ENCODE measurements at places on chromosomes 4 and X.
A peak's percentile ranks its signal among the peaks of the same experiment; 100 is the strongest.

- no peak for DNase-seq
Measured at GRCh38 chr4:10118048-10119004, 1.7 kb upstream of the WDR1 start.

DNA sequence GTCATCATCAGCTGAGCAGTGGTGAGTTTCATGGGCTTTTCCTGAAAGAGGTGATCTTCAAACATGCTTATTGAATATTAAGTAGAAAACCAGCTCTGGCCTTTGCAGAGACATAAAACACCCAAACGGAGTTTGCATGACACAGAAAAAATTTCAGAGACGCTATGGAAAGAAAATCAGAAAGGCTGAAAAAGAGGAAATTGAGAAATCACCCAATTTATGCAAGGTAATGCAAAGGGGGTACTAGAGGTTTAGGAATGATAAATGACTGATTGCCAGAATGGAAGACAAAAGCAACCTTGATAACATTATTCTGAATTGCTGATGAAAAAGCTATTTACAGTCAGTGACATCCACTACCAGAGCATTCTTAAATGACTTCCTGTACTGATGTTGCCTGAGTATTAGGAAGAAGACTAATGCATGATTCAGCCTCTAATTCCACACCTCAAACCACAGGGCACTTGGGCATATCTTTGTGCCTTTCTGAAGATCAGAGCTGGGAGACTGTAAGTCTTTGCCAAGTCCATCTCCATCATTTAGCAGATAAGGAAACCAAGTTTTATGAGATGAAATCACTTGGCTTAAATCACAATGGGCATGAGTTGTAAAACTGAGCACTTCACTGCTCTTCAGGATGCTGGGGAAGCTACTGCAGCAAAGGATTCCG, 565.7 kb downstream of the PPARGC1A start:
- peak; percentile 55 for DNase-seq

- DNase-seq = peak; percentile 46
Measured at GRCh38 chr4:8472689-8473197, 32.2 kb downstream of the TRMT44 start.

- DNase-seq = no peak
Measured at GRCh38 chr4:163164110-163164509, 2.6 kb downstream of the NAF1 start.

- DNase-seq = no peak
Measured at GRCh38 chrX:27548624-27549023, 41.5 kb upstream of the DCAF8L2 start.

DNA sequence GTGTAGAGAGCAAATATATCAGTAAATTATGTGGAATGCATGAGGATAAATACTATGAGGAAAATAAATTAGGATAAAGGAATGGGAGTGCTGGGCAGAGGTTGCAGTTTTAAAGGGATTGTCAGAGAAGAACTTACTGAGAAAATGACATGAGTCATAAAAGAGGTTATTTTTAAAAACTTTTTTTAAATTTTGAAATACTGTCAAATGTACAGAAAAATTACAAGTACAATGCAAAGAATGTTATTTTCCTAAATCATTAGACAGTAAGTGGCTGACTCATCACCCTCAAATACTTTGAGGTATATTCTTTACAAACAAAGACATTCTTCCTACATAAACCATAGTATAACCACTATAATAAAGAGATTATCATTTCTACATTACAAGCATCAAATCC, 29.8 kb upstream of the H2AZ1 start:
- DNase-seq = peak; percentile 5

DNA sequence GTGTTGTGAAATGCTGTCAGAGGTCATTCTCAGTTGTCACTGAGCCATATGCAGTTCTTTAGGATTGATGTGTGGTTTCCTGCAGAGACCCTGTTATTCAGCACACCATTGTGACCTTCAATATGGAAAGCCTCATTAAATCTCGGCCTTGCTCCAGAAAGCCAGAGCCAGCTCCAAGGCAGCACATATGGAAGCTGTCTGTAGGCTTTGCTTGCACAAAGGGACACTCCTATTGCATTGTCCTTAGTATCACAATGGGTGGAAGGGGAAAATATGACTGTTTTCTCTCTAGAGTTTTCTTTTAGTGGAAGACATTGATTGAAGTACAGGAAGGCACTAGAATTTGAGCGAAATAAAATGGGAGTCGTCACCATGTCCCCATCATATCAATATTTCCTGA, 179.0 kb downstream of the CEP135 start:
- DNase-seq = no peak

- DNase-seq = no peak
Measured at GRCh38 chr4:78179196-78179595, 122.1 kb downstream of the FRAS1 start.

DNA sequence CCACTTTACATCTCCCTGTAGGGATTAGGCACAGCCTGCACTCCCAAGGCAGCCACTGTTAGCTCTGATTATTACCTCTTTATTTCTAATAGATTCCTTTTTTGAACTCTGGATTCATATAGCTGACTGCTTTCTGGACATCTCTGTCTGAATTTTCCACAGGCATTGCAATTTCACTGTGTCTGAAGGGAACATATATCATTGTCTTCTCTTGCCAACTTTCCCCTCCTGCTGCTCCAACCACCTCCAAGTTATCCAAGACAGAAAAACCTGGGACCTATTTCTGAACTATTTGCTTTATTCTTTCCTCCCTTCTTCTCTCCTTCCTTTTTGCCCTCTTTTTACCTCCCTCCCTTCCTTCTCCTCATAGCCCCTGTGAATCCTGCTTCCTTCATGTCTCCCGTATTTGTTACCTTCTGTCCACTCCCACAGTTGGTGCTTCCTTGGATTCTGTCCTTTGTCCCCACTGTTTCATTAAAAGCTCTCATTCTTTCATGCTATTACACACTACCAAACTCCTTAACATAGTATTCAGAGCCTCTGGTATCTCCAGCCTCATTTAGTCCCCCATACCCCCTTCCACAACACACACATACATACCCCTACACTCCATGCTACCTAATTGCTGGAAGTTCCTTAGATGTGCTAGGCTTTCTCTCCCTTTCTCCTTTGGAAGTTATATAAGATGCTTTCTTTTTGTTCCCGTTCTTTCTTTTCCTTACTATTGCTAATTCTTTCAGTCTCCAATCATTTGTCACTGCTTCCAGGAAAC, 34.7 kb downstream of the FGF2 start:
- no peak for DNase-seq

DNA sequence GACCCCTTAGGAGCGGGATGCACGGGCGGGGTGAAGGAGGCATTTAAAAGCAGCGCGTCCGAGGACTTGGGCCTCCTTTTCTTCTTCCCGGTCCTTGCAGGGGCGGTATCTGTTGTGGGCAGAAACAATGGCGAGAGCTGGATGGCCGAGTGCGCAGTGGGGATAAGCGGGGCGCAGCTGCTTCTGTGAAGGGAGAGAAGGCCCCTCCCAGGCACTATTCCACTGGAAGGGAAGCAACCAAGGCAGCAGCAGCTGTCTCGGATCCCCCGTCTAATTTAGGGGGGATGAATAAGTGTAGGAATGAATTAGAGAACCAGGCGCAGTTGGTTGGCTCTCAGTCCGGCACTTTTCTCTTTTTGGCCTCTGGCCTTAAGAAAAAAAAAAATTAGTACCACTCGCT, 995 bp downstream of the SMARCA5 start:
- peak; percentile 52 for DNase-seq

- no peak for DNase-seq
Measured at GRCh38 chr4:183149616-183150539, 50.8 kb downstream of the WWC2 start.

DNA sequence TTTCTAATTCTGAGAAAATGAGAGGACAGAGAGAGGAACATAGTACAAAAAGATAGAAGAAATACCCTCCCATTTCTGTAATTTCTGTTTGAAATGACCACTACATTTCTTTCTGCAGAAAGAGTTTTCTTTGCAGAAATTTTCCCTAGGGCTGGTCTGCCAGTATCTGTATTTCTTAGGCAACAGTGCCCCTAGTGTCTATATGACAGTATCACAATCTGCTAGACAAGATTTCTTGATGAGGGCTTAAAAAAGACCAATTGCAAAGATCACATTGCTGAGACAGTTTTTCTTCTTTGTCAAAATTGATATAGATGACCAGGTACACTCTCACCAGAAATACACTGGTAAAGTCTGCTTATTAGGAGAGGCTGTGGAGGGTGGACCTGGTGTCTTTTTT, 81.0 kb upstream of the ZDHHC15 start:
- peak; percentile 20 for DNase-seq

DNA sequence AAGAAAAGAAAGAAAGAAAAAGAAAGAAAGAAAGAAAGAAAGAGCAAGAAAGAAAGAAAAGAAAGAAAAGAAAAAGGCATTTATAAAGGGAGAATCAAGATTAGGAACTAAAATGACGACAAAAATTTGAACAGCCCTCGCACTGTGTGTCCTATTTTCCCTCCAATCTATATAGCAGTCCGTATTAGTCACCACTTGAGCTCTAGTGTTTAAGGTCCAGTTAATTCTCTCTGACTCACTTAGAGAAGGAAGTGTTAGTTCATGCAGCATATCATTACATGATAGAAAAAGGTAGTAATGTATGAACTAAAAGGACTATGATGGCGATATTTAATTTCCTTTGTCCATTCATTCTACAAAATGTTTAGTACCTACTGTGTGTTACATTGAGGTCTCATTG, 122.7 kb downstream of the CBLL2 start:
- DNase-seq = peak; percentile 52

DNA sequence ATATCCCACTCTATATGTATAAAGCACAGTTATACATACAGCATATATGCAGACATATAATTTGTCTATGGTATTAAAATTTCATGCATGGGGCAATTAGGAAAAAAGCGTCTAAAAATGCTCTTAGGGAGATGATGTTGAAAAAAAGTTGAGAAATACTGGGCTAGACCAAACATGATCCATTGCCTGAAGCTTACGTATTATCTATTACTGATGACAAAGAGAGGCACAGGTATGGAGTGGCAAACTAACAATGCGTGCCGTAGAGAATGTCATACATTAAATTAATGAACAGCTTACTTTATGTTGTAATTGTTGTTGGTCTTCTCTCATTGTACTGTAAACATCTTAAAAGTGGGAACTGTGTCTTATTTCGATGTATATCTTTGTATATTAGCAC, 13.9 kb downstream of the RHOH start:
- no peak for DNase-seq

GRCh38 chr4:70606459-70606858, 14.4 kb downstream of the AMBN start:
- DNase-seq = no peak

- DNase-seq = no peak
Measured at GRCh38 chr4:84455697-84456096, 43.4 kb downstream of the NKX6-1 start.

DNA sequence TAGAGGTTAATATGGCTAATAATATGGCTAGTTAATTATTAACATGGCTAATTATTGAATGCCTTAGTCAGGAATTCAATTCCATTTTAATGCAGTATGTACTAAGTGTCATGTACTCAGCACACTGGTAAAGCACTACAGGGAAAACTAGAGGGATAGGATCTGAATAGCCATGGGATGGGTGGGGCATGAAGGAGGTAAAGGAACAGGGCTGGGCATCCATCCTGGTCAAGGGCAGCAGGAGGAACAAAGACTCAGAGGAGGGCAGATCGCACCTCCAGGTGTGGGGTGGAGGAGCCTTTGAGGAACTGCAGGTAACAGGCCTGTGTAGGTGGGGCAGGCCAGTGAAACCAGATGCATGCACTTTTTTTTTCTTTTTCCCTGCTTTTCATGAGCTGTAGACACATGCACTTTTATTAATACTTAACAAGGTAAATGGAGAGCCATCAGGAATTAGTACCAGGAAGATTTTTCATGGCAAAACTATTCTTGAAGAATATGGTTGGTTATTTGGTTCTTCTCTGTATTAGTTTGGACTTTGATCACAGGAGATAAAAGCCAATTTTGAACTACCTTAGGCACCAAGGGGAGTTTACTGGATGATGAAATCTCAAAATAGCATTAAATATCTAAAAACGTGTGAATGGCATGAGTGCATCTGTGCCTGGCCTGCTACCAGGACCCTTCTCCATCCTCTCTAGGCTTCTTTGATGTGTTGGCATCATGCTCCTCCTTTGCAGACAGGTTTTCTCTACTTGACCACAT, 88.3 kb downstream of the CC2D2A start:
- no peak for DNase-seq

DNA sequence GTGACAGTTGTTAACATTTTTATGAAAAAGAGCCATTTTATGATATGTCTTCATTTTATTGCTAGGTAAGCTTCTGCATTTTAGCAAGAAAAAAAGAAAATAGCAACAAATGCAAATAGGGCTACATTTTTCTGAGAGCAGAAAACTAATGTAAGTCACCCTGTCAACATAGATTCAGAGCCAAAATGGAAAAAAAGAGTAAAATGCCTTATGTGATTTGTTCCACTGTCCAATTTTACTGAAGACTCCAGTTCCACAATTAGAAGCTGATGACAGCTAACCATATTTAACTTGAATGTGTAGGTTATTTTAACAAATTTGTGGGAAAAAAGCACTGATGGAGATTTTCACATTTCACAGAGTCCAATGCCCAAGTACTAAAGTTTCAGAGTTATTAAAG, 772.3 kb downstream of the FAT4 start:
- DNase-seq = no peak

- DNase-seq = no peak
Measured at GRCh38 chr4:25783126-25783525, 79.7 kb downstream of the SEL1L3 start.

DNA sequence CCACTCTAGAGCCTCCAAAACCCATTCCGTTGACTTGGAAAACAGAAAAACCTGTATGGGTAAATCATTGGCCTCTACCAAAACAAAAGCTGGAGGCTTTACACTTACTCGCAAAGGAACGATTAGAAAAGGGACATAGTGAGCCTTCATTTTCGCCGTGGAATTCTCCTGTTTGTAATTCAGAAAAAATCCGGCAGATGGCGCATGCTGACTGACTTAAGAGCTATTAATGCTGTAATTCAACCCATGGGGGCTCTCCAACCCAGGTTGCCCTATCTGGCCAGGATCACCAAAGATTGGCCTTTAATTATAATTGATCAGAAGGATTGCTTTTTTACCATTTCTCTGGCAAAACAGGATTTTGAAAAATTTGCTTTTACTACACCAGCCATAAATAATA, 60.8 kb downstream of the ZNF732 start:
- peak; percentile 29 for DNase-seq

DNA sequence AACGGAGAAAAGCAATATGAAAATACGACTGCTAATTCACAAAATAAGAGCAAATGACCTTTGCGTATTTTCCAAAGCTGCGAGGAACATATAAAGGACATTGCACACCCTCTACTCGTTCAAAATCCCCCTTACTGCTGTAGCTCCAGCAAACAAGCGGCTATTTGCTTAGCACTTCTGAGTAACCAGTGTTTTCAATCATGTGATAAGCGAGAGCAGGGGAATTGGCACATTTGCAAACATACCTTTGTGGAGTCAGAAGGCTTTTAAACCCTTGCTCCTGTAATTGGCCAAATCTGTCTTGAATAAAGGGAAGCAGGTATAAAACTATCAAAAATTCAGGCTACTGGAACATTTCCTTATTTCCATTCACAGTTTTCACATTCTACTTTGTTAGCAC, 610.2 kb downstream of the UBE2NL start:
- no peak for DNase-seq

DNA sequence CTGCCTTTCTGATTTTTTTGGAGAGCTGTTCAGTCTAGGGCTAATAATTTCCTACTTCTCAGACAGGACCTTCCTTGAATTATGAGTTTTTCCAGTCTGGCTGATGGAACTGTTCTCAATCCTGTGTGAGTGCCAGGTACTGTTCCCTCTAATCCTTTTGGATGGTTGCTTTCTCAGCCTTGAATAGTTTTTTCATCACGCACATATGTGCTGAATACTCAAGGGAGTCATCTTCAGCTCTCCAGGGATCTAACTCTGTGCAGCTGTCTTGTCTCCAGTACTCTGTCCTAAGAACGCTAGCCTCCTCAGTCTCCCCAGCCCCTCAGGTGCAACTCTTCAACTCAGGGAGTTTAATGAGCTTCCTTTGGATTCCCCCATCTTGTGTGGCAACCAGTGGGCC, 93.2 kb downstream of the GASK1B start:
- no peak for DNase-seq
